WTC11 (cell line): ENCODE measurements at places on chromosomes 16 and 17. TPM values are rescaled to one million over a fixed set of nuclear protein-coding genes. Genes with fewer than 3 reads are reported as not detected.

GRCh38 chr16:69273009-69273408 lies 38.1 kb upstream of the VPS4A start:
- DNase-seq, result no peak

DNA sequence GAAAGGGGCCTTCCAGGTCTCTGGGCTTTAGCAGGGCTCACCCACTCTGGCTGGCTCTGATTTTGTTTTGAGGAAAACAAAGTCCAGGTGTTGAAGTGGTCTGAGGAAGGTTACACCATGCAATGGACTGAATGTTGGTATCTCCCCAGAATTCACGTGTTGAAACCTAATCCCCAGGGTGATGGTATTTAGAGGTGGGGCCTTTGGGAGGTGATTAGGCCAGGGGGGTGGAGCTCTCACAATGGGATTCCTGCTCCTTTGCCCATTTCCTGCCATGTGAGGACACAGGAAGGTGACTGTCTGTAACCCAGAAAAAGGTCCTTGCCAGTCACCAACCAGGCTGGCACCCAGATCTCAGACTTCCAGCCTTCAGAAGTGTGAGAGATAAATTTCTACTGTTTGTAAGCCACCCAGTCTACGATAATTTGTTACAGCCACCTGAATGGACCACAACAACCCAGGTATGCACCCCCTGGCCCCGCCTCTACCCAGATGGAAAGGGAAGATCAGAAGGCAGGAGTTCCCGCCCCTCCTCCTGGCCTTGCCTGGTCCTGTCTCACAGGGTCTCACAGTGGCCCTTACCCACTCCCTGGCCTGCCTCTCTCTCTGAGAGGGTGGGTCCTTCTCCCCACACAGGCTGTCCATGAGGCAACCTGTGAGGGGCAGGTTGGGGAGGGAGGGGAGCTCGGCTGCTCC lies 32.0 kb downstream of the LRRC75A start:
- peak; percentile 62 for DNase-seq

Gene MYO15A
- 2.6 to 4.5 TPM (median 3.6 TPM) in 3 replicates for total RNA-seq

Gene CDK3
- total RNA-seq, result 9.5 to 11.3 TPM (median 10.2 TPM) in 3 replicates

Gene PDILT
- not detected in 3 replicates for total RNA-seq

Gene TPSG1
- not detected in 3 replicates for total RNA-seq

DNA sequence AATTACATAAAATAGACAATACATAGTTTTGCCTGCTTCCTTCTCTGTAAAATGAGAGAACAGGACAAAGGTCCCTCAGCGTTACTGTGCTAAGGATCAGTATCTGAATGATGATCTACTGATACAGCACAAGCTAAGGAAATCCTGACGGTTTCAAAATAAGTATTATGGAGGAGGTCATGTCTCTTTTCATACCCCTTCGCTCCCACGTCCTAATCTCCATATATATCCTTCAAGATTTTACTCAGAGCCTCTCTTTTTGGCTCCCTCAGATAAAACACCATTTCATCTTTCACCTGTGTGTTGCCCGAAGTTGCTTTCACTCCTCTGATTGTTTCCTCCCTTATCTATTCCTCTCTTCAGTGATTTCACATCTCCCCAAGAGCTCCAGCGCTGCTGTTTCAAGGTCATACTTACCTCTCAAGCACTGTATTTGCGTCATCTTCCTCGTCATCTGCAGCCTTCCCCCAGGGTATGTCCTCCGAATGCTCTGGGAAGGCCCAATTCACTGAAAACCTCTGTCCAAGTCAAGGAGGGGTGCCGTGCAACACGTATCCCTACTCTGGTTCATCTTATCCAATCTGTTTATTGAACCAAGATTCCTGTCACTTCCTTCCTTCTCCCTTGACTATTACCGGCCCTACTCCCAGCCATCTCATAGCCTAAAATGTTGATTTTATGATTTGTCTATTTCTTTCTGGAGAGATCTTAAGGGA lies 1.2 kb upstream of the BLTP2 start:
- no peak for DNase-seq

DNA sequence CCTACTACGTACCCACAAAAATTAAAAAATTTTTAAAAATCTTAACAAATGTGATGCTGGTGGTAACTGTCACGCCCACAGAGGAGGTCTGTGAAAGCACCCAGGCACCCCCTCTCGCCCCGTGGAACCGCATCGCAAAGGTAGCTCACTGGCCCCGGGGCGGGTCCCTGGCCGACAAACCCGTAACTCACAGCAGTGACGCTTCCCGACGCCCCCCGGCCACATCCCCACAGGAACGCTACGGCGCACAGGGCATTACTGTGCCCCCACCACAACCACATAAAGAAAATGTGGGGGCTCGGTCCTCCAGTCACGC lies 366 bp downstream of the ANKS3 start:
- DNase-seq, result no peak
